ENCODE measurements at places on chromosomes 6 and 20.

GRCh38 chr6:11804701-11805100 lies 26.1 kb upstream of the ADTRP start:
- DNase-seq, result no peak

DNA sequence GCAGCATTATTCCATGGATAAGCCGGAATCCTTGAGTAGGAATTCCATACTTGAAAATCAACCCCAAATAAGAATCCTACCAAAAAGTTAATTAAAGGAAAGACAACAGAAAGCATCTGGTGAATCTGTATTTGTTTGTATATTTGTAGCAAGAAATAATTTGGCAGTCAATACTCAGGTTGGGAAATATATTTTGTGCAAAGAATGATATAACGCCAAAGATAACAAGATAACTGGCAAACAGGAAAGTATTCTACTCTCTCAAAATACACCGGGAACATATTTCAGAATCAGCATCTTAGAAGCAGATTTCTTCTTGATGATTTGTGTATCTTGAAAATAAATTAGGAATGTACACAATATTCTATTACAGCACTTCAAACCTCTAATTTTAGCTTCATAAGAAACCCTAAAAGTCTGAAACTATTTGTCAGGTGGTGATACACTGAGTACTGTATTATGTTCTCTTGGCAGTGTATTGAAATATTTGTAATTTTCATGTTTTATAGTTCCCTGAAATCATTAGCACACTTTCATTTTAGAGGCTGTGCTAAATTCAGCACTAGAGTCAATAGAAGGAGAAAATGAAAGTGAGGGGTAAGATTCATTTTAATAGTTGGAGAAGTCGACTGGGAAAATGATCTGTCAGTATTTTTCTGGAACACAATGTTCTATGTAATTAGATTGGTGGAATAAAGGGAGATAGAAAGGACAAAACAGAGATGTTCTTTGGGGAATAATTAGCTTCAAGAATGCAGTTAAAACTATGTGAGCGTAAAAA lies 879.7 kb upstream of the GJE1 start:
- no peak for DNase-seq

GRCh38 chr6:106102967-106103727 lies 17.0 kb downstream of the PRDM1 start:
- DNase-seq, result no peak

- no peak for DNase-seq
These were observed 129.8 kb downstream of the CD164 start for GRCh38 chr6:109252261-109253041.

DNA sequence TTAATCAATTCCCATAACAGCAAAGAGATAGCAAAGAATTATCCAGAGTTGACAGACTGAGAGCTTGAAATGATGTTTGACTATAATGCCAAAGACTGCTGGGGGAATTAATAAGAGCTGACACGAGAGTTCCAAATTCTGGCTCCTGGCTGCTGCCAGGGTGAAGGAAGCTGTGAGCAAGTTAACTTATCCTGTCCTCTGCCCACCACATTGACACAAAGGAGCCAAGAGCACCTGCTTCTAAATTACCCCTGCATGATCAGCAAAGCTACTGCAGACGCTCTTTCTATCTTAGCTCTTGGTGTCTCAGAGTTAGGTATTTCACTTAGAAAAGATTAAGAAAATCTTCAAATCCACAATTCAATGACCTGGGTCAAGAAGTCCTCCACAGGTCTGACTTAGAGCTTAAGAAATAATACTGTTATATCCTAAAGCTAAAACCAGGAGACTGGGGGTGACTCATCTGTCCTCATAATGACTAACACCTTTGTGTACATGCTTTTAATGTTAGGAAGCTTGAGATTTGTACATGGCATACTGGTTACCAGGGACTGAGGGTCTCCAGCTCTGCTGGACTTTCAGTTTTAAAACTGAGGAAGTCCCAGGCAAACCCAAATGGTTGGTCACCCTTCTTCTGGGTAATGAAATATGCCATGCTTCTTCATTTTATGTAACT lies 13.2 kb upstream of the FRK start:
- DNase-seq, result no peak

GRCh38 chr20:53245574-53245973 lies 273.4 kb downstream of the TSHZ2 start:
- DNase-seq, result no peak

GRCh38 chr20:31676609-31676989 lies 38.9 kb downstream of the COX4I2 start:
- no peak for DNase-seq

GRCh38 chr20:58810116-58810878 lies 40.4 kb downstream of the GNAS-AS1 start:
- DNase-seq, result no peak

DNA sequence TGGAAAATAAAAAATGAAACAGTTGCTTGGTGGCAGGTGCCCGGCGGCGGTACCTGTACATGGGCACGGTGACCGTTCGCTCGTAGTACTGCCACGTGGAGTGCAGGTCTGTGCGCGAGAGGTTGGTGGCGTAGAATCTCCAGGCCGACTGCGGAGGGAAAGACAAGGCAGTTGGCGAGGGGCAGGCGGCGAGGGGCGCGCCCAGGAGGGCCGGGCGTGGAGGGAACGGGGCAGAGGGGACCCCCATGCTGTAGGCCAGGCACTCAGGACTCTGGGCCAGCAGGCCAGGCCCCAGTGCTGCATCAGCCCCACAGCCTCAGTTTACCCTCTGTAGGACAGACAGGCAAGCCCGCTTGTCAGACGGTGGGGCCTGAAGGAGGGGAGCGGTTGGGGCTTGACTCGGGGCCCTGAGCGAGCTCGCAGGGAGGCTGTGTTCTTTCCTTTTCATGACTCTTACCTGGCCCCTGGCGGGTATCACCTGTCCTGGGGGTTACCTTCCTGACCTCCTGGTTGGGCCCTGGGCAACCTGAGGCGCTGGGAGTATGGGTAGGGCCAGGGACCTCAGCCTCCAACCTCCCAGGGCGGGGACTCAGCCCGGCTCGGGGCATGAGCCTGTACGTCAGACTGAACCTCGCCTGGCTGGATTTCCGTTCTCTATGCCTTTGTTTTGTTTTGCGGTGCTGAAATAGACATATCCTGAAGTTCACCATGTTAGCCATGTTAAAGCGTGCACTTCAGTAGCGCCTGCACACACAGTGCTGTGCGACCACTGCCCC lies 38.5 kb downstream of the KCNQ2 start:
- DNase-seq, result peak; percentile 14

DNA sequence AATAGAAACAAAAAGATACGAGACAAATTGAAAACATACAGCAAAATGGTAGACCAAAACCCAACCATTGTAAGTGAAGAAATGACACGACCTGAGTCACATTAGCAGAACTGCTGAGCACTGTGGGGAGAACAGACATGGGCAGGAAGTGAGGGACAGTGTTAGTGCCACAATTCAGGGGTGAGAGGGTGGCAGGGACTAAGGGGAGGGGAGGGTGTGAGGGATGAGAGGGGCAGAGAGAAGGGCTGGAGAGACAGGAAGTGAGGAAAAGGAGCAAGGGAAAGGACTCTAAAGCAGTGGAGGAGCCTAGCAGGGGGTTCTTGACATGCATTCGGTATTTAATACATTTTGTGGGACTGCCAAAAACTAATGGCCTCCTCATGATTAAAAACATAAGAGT lies 45.0 kb upstream of the TRIM26 start:
- no peak for DNase-seq

- DNase-seq, result no peak
These were observed 20.0 kb upstream of the PXDC1 start for GRCh38 chr6:3771407-3772011.

- peak; percentile 50 for DNase-seq
These were observed 2.6 kb downstream of the UBE2V1 start for GRCh38 chr20:50110141-50111047.

DNA sequence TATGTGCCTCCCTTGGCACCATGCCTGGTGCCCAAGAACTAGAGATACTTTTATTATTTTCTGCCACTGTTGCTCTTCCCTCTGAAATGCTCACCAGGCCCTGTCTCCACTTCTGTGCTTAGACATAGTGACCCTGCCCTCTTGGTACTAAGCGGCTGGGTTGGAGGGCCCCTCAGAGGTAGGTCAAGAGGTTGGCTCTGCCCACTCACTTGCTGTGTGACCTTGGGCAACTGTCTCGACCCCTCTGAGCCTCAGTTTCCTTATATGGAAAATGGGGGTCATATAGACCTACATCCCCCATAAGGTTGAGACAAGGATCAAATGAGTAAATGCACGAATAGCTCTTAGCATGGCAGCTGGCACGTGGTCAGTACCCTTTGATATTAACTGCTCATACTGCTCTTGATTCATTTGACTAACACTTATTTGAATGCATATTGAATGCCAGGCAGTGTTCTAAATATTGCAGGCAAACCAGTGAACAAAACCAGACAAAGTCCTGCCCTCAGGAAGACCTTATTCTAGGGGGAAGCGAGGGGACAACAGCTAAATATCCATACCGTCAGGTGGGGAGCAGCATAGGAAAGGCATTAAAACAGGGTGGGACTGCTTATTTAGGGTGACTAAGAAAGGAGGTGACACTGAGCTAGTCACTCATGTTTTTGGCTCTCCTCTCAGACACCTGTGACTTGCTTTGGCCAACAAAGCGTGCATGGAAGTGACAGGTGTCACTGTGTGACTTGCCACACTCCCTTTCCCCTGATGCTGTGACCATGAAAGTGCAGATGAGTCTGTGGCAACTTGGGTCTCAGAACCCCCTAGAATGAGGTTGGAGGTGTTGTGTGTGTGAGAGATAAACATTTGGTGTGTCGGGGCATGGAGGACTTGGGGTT lies 14.3 kb upstream of the SPO11 start:
- DNase-seq, result no peak

- no peak for DNase-seq
These were observed 349.2 kb upstream of the HSF2 start for GRCh38 chr6:122050242-122050755.

DNA sequence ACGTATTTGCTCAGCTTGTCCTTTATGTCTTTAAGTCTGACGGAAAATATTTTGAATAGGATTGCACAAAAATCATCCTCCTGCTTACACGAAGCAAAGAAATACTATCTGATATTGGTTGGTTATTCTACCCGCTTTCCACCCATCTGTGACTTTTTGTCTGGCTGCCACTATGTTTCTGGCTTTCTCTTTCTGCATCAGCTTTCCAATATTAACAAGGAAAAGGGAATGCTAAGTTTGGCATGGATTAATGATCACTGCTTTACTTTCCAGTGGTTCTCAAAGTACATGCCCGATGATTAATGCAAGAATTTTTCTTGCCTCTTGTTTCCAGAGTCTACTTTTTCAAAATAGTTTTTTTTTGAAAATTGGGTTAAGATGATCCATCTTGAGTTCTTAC lies 57.0 kb downstream of the RNF144B start:
- DNase-seq, result no peak

- peak; percentile 22 for DNase-seq
These were observed 45.4 kb upstream of the NKX2-2 start for GRCh38 chr20:21559305-21559704.

DNA sequence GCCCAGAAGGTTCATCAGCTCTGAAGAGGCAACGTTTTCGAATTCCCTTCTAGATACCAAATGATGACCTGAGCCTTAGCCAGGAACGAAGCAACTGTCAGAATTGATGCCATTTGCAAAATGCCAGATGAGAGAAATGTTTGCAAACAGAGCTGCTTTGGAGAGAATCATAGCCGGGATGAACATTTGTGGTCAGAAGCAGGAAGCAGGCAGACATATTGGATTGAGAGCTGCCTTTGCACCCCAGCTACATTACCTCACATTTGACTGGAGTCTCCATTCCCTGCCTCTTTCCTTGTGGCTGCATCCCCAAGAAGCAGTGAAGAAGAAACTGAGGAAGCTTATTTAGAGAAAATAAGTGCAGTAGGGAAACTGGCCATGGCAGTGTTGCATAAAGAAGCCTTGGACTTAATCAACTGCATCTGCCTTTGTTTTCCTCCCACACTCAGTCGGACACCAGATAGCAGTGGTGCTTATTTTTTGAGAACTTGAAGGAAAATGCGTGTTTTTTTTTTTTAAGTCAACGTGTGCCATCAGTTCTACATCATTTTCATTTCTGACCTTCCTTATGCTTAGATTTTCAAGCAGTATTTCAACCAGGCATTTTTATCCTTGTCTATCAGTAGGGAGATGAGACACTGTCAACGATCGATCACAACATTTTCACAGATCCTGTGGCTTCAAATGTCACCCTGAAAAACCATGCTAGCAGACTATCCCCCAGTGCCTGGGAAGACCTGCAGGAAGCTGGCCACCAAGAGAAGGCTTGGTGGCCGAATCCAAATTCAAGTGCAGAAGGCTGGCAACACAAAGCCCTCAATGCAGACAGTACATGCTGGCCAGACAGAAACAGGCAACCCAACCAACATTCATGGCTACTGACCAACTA lies 541.2 kb upstream of the JARID2 start:
- DNase-seq, result no peak

- no peak for DNase-seq
These were observed 22.3 kb upstream of the HLA-DQA2 start for GRCh38 chr6:32718879-32719278.

DNA sequence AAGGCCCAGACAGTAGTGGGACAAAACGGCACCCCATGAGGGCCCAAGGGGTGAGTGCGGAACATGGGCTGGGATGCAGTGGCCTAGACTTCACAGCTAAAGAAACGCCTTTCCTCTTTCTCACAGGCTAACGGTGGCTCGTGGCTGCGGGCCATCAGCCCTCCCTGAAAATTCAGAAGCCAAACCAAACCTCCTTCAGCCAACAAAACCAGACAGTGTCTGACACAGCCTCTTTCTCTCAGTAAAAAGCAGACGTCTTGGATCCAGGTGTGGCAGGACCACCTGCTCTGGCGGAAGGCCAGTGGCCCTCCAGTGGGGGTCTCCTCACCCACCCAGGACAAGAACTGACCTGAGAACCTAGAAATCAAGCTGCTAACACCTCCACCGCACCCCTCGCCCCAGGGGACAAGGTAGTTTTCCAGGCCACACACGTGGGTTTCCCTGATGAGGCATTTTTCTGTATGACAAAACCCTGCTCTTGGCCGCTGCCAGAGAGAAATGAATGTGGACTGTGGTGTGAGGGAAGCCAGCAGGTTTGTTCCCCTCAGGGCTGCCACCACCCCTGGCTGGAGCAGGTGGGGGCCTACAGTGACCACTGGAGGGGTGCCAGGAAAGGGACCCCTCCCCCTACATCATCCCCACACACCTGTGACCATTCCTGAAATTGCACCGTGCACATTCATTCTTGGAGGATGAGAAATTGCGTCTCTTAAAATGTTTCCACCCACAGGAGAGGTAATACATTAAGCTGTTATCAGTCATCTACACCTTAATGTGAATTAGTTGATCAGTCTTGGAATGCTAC lies 76.8 kb upstream of the PIM1 start:
- DNase-seq, result no peak

DNA sequence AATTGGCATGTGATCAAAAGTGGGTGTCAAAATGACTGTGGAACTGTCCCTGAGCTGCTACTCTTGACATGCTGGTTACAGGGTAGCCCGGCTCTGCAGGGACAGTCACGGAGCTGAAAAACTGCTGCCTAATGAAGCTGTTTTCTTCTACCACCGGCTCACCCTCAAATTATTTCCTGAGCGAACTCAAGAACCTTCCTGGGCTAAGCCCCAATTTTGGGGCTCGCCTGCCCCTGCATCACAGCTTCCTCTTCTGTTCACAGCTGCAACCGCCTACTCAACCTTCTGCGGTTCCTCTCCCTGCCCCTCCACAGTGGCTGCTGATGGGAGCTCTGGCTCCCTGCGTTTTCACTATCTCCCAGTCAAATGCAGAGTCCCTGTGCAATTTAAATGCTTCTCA lies 110.8 kb upstream of the MLN start:
- peak; percentile 53 for DNase-seq

GRCh38 chr6:109125504-109125903 lies 30.2 kb downstream of the CEP57L1 start:
- DNase-seq, result no peak
